ENCODE measurements at places on chromosomes 16 and 17.

DNA sequence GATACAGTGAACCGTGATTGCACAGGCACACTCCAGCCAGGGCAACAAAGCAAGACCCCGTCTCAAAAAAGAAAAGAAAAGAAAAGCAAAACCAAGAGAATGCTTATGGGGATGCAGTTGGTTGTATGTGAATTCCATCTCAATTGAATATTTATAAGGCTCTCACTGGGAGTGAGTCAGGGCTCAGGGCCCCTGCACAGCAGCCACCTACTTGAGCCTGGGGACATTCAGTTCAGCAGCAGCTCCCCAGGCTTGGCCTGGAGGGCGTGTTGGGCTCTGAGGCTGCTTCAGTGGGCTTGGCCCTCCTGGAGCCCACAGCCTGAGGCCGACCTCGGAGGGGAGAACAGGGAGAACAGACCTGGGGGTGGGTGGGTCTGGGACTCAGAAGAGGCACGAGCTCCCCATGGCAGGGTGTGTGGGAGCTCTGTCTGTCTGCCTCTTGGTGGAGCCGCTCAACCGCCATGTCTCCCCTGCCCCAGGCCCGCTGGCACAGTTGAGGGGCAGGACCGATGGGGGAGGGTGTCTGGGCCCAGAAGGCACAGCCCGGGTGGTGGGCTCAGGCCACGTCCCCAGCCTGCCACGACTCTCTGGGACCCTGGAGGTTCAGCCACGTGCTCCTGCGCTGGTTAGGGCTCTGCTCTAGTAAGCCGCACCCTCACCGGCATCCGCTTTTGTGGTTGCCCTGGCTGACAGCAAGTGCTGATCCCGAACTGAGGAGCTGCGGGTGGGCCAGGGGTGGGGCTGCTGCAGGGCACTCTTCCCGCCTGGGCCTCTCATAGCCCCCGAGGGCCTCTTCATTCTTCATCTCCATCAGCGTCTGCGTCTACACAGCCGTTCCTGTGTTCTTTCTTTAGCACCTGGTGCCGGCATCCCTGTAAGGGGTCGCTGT, 24.8 kb downstream of the ZFPM1 start:
- DNase-seq = no peak

- DNase-seq = no peak
Observed at GRCh38 chr16:11459722-11460121, 114.5 kb downstream of the RMI2 start.

GRCh38 chr16:15434425-15435215, at the start of gene BMERB1:
Gene BMERB1, plus strand, starts transcription at chr16:15434588. Its CDS starts 66 bp downstream, at chr16:15434654.
- peak; percentile 96 for DNase-seq

DNA sequence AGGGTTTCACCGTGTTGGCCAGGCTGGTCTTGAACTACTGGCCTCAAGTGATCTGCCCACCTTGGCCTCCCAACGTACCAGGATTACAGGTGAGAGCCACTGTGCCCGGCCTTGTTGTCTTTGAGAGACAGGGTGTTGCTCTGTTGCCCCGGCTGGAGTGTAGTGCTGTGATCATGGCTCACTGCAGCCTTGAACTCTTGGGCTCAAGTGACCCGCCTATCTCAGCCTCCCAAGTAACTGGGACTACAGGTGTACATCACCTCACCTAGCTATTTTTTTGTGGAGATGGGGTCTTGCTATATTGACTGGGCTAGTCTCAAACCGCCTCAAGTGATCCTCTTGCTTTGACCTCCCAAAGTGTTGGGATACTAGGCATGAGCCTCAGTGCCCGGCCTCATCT, 68.4 kb downstream of the PGS1 start:
- DNase-seq = no peak

DNA sequence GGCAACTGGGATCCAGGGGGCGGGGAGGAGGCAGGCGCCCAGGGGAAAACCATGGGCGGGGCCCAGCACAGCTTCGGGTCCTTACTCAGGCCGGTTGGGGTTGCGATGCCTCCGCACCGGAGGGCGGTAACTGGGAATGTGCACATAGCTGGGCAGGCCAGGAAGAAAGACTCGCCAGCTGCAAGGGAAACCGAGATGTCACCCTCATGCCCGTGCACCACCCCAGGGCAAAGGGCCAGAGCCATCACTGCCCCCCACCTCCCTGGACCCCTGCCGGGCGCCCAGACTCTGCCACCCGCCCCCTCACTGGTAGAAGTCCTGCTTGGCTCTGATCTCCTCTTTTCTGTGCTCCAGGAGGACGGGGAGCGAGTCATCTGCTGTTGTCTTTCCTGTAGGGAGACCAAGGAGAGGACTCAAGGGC, 6.7 kb downstream of the ALOX12B start:
- no peak for DNase-seq

- no peak for DNase-seq
Observed at GRCh38 chr17:28544402-28545140, 7.9 kb downstream of the UNC119 start.

DNA sequence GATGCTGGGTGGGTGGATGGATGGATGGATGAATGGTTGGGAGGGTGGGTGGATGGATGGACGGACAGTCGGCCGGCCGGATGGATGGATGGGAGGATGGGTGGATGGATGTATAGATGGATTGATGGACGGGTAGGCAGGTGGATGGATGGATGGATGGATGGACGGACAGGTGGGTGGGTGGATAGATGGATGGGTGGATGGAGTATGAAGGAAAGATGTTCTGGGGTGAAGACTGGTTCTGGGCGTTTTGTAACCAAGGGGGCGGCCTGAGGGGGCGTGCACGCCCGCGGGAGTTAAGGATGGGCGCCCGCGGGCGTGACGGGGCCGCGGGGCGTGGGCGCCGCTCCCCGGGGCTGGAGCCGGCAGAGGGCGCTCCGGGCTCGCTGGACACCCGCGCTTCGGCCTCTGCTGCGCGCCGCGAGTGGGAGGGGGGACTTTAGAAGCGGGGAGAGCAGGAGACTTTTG, at the start of gene NECAB2:
Gene NECAB2 (plus strand): TSS at position 407 of the 468 bp plus-strand sequence. CDS start 405 bp downstream, outside the sequence.
- peak; percentile 94 for DNase-seq

DNA sequence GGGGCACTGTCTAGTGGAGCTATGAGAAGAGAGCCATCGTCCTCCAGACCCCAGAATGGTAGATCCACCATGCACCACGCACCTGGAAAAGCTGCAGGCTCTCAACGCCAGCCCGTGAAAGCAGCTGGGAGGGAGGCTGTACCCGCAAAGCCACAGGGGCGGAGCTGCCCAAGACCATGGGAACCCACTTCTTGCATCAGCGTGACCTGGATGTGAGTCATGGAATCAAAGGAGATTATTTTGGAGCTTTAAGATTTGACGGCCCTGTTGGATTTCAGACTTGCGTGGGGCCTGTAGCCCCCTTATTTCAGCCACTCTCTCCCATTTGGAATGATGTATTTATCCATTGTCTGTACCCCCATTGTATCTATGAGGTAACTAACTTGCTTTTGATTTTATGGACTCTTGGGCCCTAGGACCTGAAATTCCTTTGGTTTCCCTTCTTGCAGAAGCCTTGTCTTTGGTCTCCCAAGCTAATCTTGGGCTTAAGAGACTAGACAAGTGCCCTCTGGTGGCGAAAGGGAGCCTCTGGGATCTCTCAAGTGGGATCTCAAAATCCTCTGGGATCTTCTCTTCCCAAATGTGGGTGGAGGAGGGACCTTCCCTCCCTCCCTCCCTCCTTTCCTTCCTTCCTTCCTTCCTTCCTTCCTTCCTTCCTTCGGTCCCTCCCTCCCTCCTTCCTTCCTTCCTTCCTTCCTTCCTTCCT, 58.2 kb upstream of the HAPSTR1 start:
- DNase-seq = peak; percentile 76

DNA sequence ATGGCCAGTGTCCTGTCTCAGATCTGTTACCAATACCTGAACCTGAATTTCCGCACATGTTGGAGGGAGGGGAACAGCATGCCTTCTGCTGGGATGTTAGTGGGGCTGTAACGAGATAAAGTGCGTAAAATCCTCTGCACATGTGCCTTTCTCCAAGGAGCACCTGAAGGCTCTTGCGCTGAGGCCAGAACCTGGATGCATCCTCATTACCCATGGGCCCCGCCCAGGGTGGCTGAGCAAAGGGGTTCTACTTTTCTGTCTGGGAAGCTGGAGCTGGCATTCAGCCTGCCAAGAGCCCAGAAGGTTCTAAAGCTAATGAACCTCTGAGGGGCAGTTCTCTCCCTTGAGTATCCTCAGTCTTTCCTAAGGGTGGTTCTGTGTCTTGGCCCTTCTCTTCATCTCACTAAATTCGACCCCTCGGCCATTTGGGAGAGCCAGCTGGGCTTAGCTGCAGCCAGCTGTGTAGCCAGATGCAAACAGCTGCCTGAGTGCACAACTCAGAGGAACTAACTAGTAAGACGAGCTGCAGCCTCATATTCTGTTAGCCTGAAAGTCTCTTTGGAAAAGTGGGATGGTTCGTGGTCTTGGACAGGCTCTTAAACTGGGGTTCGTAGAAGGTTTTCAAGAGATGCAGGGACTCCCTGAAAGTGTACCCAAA, 2.5 kb downstream of the ITGA3 start:
- no peak for DNase-seq

DNA sequence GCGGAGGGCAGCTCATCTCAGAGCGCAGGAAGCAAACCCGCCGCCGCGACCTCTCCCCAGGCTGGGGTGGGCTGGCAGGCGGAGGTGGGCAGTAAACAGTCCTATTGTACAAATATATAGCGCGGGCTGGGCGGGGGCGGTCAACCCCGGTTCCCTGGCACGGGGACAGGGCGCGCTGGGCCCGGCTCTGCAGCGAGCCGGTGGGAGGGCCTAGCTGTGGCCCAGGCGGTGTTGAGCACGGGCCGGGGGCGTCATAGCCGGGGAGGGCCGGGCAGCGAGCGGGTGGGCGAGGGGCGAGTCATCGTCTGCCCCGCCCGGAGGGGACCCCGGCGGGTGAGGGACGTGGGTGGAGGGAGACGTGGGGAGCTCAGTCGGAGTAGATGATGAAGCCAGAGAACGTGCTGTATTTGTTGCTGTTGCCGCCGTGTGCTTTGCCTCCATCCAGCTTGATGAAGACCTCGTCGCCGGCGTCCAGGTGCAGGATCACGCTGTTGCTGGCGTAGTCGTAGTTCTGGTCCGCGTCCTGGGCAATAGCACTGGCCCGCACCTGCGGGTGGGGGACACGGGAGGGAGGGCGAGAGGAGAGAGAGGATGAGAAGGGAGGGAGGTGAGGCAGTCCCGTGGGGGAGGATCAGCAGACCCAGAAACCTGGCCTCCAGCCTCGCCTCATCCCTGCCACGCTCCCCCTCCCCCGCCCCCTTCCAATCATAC, 8.1 kb downstream of the C1QL1 start:
- DNase-seq = no peak

DNA sequence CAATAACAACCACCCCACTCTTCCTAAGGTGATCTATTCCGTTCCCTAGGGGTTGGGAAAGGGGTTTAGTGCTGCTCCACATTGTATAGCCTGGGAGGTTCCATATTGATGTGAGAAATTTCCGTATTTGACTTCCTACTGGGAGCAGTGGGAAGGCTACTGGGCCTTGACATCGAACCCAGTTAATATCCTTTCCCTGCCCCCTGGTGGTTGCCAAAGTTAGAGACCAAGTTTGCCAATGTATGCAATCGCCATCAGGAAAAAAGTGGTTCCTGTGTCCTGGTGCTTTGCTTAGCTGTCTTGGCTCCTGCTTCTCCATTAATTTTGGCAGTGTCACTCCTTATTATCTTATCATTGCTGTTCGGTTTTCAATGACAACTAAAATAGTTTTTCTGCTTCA, 914.9 kb downstream of the KCNJ2 start:
- peak; percentile 27 for DNase-seq

- no peak for DNase-seq
Observed at GRCh38 chr16:23141959-23142740, 7.1 kb downstream of the USP31 start.

GRCh38 chr17:1627982-1628855, at the start of gene SLC43A2:
Gene SLC43A2, minus strand, starts transcription at chr17:1628834. Its CDS starts 960 bp downstream, at chr17:1627874.
- DNase-seq = peak; percentile 96

GRCh38 chr17:58079300-58080033, 3.8 kb upstream of the DYNLL2 start:
- no peak for DNase-seq

DNA sequence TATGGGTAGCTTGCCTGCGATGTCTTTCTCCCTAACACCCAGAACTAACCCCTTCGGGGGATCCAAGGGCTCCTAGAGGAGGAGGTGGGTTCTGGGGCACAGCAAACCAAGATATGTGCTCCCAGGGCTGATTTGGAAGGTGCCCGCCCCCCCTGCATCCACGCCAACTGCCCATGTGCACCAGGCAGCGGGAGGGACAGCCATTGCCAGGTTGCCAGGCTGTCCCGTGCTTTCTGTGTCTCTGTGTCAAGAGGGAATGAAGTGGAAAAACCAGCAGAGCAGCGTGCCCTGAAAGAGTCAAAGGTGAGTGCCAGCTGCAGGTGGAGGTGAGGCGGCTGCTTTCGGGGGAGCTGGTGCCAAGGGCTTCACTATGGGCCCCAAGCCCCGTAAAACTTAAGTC, 6.4 kb downstream of the TEKT5 start:
- DNase-seq = no peak

GRCh38 chr17:1000597-1001461, 3.9 kb downstream of the TIMM22 start:
- no peak for DNase-seq
